ENCODE measurements at places on chromosomes 13 and 19.

GRCh38 chr19:347946-348861, 3.6 kb upstream of the MIER2 start:
- no peak for DNase-seq

DNA sequence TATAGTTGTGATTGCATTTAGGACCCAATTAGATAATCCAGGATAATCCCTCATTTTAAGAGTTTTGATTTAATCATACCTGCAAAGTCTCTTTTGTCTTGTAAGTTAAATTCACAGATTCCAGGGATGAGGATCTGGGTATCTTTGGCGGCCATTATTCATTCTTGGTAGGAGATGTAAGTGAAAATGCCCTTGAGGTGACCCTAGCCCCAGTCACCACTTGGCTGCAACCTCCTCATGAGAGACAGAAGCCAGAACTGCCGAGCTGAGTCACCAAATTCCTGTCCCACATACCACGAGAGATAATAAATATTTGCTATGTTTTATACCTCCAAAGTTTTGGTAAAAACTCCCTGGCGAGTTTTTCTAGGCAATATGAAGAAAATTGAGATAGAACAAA, 389.4 kb downstream of the RFC3 start:
- DNase-seq: no peak

- no peak for DNase-seq
Observed at GRCh38 chr19:19259741-19260140, 13.4 kb downstream of the TM6SF2 start.

- no peak for DNase-seq
Observed at GRCh38 chr13:96072392-96072791, 17.5 kb upstream of the HS6ST3 start.

DNA sequence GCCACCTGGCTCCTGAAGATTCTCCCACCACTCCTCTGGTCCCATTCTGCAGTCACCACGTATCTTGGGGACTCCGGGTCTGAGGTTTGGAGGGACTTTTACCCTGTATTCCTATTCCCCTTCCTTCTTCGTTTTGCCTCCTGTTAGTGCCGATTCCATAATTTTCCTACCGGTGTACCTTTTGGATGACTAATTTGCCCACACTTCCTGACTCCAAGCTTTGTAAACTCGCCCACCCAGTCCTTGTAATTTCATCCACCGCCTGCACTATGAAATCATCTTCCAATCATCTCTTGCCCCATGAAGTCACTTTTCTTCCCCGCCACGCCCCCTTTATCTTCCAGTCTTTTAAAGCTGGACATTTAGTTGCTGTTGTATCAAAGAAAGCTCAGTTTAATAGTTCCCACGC, 572 bp downstream of the UCHL3 start:
- DNase-seq: no peak

DNA sequence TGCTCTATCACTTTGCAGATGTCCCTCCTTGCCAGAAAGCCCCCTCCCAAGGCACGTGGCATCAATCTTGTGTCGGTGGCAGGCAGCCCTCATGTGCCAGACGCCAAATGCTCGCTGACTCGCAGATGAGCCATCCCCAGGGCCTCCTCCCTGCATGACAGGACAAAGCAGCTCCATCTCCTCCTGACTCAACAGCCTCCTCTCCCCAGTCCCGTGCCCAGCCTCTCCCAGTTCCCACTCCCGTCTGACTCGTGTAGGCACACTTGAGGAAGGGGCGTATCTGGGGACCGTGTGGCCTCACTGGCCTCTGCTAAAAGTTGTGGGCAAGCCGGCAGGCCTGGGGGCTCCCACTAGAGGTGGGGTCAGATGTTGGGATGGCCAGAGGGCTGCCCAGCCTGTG, 133.6 kb downstream of the STK24 start:
- no peak for DNase-seq

- no peak for DNase-seq
Observed at GRCh38 chr13:27081893-27082679, 89.5 kb downstream of the USP12 start.

- DNase-seq: no peak
Observed at GRCh38 chr19:41228486-41228885, 9.5 kb downstream of the AXL start.

- DNase-seq: no peak
Observed at GRCh38 chr13:80133631-80134261, 207.2 kb downstream of the SPRY2 start.

DNA sequence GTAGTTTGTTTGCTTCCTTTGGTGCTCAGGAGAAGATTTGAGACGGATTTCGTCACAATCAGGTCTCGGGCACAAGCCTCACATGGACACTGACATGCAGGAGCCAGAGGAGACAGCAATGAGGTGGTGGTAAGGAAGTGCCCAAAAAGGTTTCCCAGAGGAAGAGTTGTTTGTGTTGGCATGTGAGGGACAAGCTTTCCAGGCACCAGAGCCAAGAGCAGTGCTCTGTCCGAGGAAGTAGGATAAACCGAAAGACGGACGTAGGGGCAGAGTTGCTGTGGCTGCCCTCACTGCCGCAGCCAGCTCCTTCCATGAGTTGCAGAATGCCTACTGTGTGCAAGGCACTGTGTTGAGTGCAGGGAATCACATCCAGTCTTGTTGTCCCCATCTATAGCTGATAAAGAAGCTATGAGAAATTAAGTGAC, 27.7 kb downstream of the SAE1 start:
- no peak for DNase-seq

GRCh38 chr13:111584101-111584672, 263.7 kb downstream of the TEX29 start:
- no peak for DNase-seq

- DNase-seq: no peak
Observed at GRCh38 chr19:36401475-36401874, 17.0 kb downstream of the ZFP82 start.

GRCh38 chr13:36370108-36370429, 23.9 kb upstream of the SPART start:
- no peak for DNase-seq

- DNase-seq: no peak
Observed at GRCh38 chr19:3868770-3869456, at the start of gene ZFR2. Gene ZFR2, minus strand, starts transcription at chr19:3869038. Its CDS starts 21 bp downstream, at chr19:3869017.

- DNase-seq: no peak
Observed at GRCh38 chr13:19657872-19658591, 24.6 kb downstream of the MPHOSPH8 start.

GRCh38 chr13:44323754-44324153, 49.9 kb upstream of the SERP2 start:
- DNase-seq: no peak

DNA sequence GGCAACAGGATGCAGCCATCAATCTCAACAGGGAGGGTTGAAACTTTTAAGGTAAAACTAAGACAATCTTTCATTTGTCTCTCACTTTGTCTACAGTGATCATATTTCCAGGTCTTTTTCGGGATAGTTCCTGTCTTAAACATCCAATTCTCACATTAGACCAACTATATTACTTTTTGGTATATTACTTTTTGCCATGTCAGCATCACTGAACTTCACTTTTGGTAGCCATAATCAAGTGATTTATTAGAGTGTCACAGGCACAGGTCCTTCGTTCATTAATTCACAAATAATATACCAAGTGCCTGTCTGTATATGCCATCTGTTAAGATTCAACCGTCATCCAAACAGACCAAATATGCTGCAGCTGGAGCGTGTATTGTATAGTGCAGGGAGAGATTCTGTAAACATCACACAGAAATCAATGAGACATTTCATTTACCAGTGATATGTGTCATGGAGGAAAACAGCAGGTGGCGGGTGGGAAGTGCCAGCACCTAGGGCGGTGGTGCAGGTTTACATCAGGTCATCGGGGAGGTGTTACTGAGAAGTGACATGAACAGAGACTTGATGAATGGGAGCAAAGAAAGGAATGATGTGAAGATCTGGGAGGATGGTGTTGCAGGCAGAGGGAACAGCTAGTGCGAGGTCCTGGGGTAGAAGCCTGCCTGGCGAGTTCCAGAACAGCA, 24.9 kb downstream of the ARHGEF7 start:
- no peak for DNase-seq

DNA sequence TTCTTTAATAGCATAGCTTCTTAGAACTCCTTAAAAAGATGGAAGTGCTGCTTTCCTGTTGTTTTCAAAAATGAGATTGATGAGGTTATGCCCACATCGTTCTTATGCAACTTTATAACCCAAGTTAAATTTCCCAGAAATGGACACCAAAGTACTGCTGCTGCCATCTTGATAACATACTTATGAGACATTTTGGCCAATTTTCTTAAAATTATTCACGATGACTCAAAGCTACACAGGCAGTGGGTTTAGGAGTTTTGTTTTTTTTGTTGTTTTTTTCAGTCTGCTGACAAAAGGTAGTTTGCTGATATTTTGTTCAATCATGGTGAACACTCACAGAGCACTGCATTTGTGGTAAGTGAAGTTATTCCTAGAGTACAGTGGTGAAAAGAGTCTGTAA, 54.9 kb upstream of the RFC3 start:
- no peak for DNase-seq

DNA sequence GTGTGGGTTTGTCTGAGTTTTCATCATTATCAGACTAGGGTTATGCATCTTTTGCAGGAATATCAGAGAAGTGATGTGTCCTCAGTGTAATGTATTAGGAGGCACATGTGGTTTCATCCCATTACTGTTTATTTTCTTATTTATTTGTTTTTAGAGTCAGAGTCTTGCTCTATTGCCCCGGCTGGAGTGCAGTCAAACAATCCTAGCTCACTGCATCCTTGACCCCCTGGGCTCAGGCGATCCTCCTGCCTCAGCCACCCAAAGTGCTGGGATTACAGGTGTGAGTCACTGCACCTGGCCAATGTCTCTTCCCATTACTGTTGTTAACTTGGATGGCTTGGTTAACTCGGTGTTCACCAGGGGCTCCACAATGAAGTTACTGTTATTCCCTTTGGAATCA, 67.4 kb downstream of the MAP4K1 start:
- no peak for DNase-seq

GRCh38 chr19:47626238-47626637, 17.3 kb downstream of the BICRA start:
- DNase-seq: no peak

- no peak for DNase-seq
Observed at GRCh38 chr19:46603195-46603637, 2.1 kb downstream of the CALM3 start.

DNA sequence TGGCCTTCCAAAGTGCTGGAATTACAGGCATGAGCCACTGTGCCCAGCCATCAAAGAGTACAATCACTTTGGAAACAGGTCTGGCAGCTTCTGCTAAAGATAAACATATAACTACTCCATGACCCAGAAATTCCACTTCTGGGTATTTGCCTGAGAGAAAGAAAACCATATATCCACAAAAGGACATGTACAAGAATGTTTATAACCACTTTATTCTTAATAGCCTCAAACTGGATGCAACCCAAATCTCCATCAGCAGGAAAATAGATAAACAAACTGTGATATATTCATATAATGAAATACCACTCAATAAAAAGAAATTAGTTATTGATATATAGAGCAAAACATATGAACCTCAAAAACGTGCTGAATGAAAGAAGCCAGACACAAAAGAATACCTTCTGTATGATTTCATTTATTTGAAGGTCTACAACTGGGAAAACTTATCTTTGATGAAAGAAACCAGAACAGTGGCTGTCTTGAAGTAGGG, 40.5 kb downstream of the TEX26 start:
- no peak for DNase-seq

DNA sequence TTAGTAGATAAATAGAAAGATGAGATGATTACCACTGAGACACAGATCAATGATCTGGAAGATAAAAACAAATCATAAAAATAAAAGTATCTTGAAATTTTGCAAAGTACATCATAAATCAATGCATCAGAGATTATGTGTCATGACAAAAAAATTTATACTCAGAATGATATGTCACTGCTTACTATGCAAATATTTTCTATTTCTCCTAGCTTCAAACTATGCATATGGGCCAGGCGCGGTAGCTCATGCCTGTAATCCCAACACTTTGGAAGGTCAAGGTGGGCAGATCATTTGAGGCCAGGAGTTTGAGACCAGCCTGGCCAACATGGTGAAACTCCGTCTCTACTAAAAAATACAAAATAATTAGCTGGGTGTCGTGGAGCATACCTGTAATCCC, 17.3 kb upstream of the RBM26 start:
- no peak for DNase-seq

- no peak for DNase-seq
Observed at GRCh38 chr19:2042485-2043250, 8.4 kb downstream of the MKNK2 start.

DNA sequence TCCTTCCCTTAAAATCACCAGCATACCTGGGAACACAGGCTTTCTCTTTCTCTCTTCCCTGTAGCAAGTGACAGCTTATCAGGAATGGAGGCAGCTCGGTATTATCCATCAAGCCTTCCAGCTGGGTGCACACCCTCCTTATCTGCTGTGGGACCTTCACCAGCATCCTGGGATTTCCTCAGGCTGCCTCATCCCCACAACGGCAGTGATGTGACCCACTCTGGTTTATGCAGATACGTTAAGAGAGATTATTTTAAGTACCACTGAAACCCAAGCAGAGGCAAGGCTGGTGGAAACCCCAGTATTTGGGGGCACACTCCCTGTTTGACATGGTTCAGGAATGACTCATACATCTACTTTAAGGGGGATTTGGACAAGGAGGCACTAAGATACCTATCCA, 192.1 kb downstream of the TM9SF2 start:
- no peak for DNase-seq

GRCh38 chr13:33279414-33280278, 5.9 kb downstream of the STARD13 start:
- DNase-seq: no peak

DNA sequence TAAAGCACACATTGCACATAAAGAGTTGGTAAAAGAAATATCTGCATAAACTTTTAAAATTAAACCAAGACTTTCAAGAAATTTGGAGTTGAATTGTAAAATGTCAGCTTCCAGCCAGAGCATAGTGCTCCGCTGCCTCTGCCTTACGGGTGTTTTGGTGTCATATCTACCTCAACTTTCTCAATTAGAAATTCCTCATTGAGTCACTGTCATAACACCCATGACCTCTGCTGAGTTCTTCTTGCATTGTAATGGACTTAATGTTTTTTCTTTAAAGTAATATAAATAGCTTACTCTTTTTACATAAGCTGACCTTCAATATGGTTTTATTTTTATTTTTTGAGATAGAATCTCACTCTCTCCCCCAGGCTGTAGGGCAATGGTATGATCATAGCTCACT, 551.0 kb upstream of the NBEA start:
- DNase-seq: no peak

DNA sequence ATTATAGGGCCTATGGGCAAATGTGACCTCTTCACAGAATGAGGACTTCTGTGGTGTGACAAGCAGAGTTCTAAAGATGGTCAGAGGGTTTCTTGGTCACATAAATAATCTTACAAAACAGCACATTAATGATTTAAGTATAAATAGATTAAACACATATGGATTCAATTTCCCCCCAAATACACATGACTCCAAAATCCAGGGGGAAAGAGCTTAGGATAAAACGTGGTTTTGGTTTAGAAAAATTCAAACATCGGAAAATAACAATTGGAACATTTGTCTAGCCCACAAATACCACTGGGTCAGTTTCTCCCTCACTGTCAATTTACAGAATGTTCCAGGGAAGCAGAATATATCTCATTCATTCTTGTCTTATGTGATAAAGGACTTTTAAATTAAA, 283.1 kb downstream of the COG6 start:
- DNase-seq: no peak

GRCh38 chr13:20127562-20128458, 33.0 kb downstream of the GJA3 start:
- DNase-seq: no peak

- no peak for DNase-seq
Observed at GRCh38 chr19:18191640-18192062, 1.4 kb upstream of the MPV17L2 start.

- DNase-seq: no peak
Observed at GRCh38 chr13:24271601-24272451, 37.6 kb upstream of the C1QTNF9 start.

Data from stimulated activated CD8-positive, alpha-beta memory T cell treated with anti-CD3 and anti-CD28 coated beads, Interleukin-7, amount 100 ng/mL, for 1 hour (primary cell).